ENCODE measurements at places on chromosomes 13 and 19.

DNA sequence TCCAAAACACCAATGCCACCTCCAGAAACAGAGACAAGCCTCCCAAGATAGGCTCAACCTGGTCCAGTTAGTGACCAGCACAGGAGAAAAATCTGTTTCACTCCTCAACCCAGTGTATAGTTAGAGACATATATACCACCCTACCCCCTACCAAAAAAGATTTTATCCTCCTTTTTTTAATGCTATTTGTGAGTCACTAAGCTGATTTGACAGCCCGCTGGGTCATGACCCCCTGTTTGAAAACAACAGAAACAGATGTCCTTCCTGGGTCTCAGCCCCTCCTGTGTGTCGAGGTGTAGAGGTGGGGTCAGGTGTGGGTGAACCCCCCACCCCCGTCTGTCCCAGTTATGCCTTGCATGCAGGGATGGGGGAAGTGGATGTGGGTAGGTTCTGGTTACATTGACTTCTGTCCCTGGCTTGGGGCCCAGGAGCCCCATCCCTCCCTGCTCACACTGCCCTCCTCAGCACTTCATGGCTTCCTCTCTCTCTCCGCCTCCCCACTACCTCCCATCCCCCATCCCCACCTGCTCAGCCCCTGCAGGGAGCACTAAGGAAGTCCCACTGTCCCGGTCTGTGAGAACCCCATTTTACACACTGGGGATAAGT, 14.0 kb upstream of the TOMM40 start:
- no peak for DNase-seq

- no peak for DNase-seq
Observed at GRCh38 chr19:35436477-35437405, 11.3 kb upstream of the FFAR2 start.

GRCh38 chr13:113202912-113203311, 5.6 kb downstream of the PCID2 start:
- DNase-seq: no peak

GRCh38 chr13:59771272-59771671, 392.5 kb downstream of the DIAPH3 start:
- no peak for DNase-seq

DNA sequence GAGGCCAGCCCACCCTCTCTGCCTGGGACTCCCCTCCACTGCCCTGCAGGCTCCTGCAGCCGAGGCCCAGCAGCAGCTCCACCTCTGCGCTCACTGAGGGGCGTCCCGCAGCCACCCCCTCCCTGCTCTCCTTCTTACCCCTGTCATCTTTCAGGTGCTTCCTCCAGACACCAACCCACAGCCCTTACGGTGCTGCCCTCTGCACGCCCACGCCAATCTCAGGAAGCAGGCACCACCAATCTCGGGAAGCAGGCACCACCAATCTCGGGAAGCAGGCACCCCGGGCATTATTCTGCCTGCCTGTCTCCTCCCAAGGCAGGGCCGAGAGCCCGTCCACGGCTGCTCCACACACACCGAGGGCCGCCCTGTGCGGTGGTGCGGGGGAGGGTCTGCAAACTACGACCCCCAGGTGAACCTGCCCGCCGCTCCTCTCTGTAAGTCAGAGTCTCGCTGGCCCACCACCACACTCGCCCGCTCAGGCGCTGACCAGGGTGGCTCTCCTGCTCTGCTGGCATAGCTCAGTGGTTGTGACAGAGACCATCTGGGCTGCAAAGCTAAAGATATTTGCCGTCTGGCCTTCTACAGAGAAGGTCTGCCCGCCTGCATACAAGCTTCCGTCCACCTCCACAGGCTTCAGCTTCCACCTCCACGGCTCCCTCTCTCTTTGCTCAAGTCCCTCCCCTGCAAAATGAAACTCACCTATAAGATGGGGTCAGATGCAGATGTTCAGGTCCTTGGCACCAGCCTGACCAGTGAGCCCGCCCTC, 2.9 kb downstream of the LSM7 start:
- no peak for DNase-seq

DNA sequence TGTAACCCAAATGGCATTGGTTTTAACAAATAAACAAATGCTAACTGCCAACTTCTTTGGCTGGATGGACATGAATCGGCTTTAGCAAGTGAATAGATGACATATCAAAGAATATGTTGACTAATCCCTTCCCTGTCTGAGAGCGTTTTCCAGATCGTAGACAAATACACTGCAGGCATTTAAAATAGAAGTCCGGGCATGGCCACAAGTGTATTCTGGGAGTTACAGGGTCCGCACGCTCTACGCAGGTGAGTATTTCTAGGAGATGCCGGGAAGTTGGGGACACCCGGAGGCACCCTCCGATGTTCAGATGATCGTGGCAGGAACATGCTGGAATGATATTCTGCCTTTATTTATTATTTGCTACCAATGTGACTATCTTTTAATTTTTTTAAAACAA, 53.2 kb upstream of the ZNF536 start:
- no peak for DNase-seq

DNA sequence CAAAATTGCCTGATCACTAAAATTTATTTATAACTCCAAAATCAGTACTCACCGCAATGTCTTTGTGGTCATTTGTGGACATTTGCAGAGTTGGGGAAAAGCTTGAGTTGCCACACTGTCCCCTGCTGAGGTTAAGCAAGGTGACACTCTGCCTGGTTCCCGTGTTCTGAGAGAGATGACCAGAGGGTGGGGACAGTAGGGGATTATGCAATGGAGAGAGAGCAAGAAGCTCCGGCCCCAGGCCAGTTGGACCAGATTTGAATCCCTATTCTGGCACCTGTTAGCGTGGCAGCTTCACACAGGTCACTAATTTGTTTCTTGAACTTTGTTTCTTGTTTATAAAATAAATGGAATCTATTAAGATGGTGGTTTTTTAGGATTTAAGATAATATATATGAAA, 17.8 kb downstream of the ERCC5 start:
- DNase-seq: no peak

GRCh38 chr13:109628251-109628699, 158.1 kb downstream of the IRS2 start:
- DNase-seq: no peak

- no peak for DNase-seq
Observed at GRCh38 chr19:35851213-35852028, 883 bp downstream of the NPHS1 start.

GRCh38 chr19:45103156-45103507, 10.2 kb downstream of the PPP1R37 start:
- DNase-seq: no peak

DNA sequence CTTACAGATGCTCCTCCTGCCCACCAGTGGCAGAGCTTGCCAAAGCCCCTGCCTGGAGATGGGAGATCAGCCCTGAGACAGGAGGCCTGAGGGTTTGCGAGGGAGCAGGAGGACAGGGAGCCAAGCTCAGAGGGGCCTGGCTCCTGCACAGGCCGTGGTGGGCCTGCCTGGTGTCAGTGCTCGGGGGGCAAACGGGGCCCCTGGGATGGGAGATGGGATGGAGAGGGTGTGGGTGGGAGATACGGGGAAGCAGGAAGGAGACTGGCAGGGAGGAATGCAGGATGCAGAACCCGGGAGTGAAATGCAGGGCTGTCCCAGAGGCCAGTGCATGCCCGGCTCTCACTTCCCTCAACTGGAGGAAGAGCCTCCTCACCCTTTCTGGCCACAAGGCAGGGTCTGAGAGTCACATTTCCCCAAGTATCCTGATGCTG, 19.9 kb downstream of the ELAVL1 start:
- no peak for DNase-seq

GRCh38 chr19:8194528-8195267, 14.5 kb upstream of the CERS4 start:
- no peak for DNase-seq

- no peak for DNase-seq
Observed at GRCh38 chr13:47291107-47291656, 394.3 kb upstream of the HTR2A start.

DNA sequence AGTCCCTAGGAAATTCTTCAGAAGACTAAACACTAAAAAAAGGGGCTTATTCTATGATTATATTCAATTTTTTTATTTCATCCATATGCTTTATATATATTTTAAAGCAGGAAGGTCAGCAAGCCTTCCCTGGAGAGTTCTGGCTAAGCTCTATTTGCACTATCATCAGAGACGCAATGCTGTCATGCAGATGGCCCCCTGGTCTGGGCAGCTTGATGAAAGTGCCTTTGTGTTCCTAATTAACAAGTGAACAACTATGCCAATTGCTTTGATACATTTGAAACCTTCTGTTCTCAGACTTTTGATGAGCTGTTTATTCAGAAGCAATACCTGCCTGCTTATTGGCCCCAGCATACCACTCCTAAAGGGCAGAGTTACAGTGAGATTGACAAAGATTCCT, 1344.6 kb downstream of the OLFM4 start:
- DNase-seq: no peak

All from cardiac septum (tissue), 1 donor.